ENCODE measurements at places on chromosomes 11 and 22. TPM values are rescaled to one million over a fixed set of nuclear protein-coding genes. Genes with fewer than 3 reads are reported as not detected.

Gene LRRC4C
- not detected for total RNA-seq

Gene SULT4A1
- not detected for total RNA-seq

Gene DSCAML1
- total RNA-seq: not detected

DNA sequence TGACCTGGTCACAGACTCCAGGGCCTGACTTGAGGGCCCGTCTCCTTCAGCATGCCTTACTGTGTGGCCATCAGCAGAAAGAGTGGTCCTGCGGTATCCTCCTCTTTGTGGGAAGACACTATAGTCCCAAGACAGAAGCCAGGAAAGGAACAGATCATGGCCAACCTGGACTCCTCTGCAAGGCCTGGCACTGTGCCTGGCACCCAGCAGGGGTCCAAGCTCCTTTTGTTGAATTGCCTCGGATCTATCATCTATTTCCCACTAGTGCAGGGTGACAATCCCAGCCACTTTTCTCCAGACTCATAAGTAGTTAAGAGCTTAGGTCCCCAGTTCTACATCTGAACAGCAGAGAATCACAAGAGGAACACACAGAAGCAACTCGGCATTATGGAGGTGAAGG lies 27.0 kb downstream of the DSCAML1 start:
- no peak overlapping the region for H3K27ac ChIP-seq
- no peaks in the 10 kb centered on the region for H3K4me1 ChIP-seq
- H3K4me3 ChIP-seq: no peak overlapping the region
- no peak for DNase-seq

Measured in GM23248 (cell line).